ENCODE measurements at places on chromosomes 1 and 21. TPM values are rescaled to one million over a fixed set of nuclear protein-coding genes. Genes with fewer than 3 reads are reported as not detected.
A peak's percentile ranks its signal among the peaks of the same experiment; 100 is the strongest.

GRCh38 chr1:118940957-118941356 lies 47.2 kb downstream of the TBX15 start:
- DNase-seq: no peak

DNA sequence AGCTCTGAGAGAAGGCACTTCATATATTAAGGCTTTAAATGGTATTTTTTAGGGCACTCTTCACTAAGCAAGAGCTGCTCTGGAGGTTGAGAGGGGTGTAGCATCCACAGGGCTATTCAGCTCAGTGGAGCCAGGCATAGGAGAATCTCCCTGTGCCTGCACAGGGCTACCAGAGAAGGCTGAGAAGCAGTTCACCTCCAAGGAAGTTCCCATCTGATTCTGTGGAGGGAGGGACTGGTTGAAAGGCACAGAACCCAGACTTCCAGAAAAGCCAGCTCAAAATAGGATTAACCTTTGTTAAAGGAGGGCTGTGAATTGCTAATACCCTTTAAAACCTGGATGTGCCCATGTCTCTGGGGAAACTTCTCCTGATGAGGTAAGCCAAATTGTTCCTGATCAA lies 304.5 kb downstream of the TTLL7 start:
- DNase-seq: no peak

- no peak for DNase-seq
Observed at GRCh38 chr1:206768472-206769303, 1.9 kb upstream of the IL19 start.

DNA sequence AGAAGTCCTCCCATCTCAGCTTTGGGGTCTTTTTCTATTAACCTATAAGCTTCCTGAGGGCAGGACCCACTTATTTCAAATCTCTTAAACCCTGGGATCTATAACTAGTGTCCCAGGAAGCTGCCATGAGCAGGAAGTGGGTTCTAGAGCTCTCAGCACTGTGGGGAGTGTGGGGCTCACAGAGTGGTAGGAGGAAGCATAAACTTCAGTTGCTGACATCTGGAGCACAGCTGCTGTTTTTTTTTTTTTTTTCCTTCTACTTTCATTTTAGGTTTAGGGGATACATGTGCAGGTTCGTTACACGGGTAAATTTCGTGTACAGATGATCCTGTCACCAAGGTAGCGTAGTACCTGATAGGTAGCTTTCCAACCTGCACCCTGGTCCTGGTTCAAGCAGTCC lies 59.3 kb downstream of the AK4 start:
- DNase-seq: peak; percentile 14

DNA sequence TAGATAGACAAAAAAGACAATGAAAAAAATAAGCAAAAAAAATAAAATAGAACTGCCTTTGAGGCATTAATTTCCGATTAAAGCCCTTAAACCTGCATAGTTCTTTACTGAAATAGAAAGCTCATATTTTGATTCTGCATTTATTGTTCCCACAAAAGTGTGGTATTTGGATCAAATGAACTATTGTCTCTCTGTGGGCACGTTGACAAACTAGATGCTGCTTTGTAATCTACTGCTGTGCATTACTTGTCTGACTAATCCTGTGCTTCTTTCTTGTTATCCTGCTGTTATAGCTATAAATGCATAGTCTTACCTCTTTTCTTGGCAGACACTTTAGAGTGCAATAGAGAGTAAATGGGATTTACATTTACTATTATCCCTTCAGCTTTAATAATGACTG lies 31.4 kb upstream of the SLC35D1 start:
- DNase-seq: no peak

DNA sequence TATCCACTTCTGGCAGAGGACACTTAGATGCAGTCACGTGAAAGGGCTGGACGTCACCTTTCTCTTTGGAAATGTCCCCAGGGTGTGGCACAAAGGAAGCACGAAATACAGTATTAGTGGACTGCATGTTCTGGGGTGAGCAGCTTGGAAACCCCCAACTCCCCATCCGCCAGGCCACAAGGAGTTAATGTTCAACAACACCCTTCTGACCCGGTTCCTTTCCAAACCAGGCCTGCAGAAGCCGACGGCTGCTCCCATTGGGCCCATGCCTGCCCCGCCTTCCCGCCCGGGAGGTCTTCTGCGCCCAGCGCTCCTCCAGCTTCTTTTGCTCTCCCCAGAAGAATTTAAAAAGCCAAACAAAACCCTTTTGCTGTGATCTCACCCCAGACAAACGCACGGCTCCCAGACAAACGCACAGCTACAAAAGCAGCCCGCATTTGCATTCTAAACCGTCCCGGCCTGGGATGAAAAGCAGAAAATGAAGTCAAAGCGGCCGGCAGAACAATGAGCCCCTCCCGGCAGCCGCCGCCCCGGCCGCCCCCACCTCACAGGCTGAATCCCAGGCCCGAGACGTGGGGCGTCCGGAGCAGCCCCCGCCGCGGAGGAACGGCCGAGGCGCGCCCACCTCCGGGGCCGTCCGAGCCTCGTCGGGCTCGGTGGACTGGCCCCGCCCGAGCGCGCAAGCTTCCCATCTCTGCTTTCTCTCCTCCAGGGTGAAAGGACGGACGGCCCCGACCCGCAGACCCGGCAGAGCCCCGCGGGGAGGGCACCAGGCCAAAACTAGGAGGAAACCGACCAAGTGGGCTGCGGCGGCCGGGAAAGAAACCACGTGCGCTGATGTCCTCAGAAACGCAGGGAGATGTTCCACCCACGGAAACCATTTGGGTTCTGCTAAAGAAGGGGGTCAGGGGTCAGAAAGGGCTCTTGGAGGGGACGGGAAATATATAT lies 101.9 kb downstream of the PLPP3 start:
- DNase-seq: peak; percentile 5

DNA sequence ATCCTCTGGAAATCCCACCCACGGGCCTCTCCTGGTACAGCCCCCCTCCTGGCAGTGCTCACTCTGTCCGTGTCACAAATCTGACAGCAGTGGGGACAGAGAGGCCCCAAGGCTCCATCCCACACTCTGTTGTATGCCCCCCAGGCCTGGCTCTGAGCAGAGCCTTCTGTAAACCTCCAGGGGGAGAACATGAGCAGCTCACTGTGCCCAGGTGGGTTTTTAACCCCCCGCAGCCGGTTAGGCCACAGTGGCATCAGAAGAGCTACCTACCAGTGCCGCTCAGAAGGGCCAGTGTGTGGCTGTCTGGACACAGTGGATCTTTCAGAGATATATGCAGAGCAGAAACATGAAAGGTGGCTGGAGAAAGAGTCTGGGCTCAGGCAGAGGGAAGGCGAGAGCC lies 12.0 kb upstream of the GPR153 start:
- no peak for DNase-seq

- no peak for DNase-seq
Observed at GRCh38 chr1:113886417-113887401, 672 bp downstream of the BCL2L15 start.

DNA sequence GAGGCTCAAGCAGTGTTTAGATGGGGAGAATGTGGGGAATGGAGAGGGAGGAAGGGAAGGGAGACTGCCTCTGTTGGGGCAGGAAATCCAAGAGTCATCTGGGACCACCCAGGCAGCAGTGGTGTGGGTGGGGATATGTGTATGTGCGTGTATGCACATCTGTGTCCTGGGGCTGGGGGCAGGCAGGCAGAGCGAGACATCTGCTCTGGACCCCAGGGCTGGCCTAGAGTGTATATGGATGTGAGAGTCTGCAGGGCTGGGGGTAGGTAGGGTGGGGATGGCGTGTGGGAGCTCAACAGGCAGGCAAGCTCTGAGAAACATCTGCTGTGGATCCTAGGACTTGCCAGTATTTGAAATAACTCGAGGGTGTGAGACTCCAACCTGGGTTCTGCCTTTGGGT lies 3.5 kb downstream of the PTCH2 start:
- no peak for DNase-seq

DNA sequence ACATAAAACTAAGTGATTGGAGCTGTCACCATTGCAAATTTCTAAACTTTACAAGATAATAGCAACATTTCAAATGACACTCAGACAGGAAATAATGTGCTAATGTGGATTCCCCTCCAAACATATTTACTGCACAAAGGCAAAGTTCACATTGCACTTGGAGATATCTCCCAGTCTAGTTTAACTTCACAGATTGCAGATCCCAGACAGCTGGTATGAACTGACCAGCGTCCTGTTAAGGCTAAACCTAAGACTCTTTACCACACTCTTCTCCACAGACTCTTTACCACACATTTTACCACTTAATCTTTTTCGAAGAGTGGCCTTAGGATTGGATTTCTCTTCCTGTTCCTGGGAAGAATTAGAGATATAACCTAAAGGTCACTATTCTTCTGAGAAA lies 40.6 kb upstream of the HSD3B1 start:
- DNase-seq: no peak

DNA sequence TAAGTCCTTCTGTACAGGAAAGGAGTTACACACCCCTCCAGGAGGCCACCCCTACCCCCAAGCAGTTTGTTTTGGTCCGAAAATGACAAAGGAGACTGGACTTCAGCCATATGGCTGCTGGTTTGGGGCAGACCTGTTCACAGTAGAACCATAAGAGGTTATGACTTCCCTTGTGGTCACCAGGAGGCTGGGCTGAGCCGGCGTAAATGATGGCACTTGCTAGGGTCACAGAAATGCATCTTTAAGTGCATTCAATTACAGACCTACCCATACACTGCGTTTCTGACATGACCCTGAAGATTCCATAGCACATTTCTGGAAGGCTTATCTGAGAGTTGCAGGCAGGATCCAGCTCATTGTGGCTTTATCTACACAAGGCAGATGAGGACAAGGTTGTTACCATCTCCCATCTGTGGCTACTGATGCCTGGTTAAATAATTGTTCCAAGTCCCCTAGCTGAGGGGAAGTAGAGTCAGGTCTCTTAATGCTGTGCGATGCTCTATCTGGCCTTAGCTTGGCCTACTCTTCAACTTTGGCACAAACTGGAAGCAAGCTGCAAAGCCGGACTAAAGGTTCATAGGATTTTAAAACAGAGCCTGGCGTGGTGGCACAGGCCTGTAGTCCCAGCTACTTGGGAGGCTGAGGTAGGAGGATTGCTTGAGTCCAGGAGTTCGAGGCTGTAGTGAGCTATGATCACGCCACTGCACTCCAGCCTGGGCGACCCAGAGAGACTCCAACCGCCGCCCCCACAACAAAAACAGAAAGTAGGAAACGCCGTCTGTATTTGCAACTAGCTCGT lies 1.7 kb upstream of the TRIM67 start:
- no peak for DNase-seq

DNA sequence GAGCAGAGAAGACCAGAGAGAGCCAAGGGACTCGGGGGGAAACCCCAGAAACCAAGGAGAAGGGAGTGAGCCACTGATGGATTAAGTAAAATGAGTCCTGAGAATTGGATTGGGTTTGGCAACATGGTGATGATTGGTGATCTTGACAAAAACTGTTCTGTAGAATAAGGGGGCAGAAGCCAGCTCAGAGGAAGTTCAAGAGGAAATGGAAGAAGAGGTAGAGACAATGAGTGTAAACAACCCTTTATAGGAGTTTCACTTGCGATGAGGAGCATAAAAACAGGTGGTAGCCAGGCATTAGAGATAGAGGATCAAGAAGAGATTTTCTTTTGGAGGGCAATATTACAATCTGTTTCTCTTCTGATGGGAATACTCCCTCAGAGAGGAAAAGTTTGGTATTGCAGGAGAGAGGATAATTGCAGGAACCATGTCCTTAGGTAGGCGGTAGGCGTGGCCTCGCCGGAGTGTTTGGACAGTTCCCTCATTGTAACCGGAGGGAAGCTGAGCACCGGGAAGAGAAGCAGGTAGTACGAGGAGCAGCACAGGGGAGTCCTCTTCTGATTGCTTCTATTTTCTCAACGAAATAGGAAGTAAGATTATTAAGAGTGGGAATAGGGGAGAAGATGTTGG lies 68.4 kb upstream of the TENT5C start:
- no peak for DNase-seq

The SFT2D2 gene
- 37.4 TPM for total RNA-seq

The IL20 gene
- total RNA-seq: not detected

The CYYR1 gene
- total RNA-seq: 0.71 TPM

The MNDA gene
- not detected for total RNA-seq

Data from LHCN-M2 (cell line).